ENCODE measurements at places on chromosomes 11 and 22.

- peak; percentile 58 for DNase-seq
Observed at GRCh38 chr22:32050678-32051515, 7.8 kb downstream of the SLC5A1 start.

GRCh38 chr11:117443266-117444186 is 115.9 kb downstream of the CEP164 start:
- DNase-seq, result peak; percentile 92

GRCh38 chr22:48459259-48459658 is 1368.4 kb downstream of the BRD1 start:
- DNase-seq, result no peak

DNA sequence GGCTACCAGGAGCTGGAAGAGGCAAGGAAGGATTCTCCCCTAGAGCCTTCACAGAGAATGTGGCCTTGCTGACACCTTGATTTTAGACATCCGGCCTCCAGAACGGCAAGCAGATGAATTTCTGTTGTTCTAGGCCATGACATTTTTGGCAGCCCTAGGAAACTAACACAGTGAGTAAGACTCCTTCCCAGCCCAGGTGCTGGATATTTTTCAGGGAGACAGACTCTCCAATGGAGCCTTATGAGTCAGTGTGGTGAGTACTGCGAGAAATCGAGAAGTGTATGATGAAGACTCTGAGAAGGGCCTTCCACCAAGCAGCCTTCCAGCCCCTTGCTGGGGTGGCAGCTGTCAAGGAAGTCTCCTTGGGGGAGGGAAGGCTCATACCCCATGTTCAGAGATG is 114.4 kb downstream of the OSBP2 start:
- no peak for DNase-seq

- no peak for DNase-seq
Observed at GRCh38 chr11:111762981-111763643, 3.1 kb downstream of the PPP2R1B start.

DNA sequence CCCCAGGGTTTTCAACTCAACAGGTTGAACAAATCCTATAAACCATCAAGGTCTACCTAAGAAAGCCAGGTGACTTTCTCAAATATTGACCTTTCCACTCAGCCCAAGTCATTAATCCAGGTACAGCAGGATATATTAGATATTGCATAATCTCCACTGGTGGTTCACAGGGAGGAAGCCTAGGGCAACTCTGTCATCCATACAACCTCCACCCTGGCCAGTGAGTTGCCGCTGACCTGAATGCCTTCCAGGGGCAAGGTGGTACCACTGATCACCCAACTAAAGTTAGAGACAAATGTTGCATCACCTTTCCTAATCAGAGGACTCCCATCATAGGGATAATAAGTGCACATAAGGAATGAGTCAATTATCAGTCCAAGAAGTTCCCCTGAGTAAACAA is 22.9 kb downstream of the GUCD1 start:
- DNase-seq, result no peak

- no peak for DNase-seq
Observed at GRCh38 chr11:131817687-131818188, 447.3 kb downstream of the NTM start.

DNA sequence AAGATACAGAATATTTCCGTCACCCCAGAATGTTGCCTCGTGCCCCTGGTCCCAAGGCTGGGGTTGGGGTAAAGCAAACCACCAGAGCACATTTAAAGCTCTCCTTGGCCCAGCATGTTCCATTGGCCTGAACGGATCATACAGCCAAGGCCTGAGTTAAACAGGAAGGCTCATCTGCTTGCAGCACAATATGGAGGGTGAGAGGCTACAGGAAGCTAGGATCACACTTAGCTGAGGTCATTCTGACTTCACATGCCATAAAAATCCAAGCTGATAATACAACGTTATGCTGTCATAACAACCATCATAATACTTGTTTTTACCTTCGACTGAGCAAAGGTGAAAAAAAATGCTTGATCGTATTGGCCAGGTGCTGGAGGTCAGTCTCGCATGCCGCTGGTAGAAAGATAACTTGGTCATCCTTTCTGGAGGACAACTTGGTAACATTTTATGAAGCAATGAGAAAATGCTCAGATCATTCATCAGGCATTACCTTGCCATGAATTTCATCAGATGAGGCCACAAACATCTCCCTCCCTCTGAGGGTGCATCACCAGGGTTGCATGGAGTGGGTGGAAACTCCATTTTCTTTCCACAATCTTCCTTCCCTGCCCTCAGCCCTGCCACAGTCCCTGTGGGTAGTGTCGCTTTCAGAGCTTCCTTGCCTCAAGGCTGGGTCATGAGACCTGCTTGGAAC is 31.9 kb upstream of the RTL6 start:
- DNase-seq, result no peak

Data from iPS-NIHi11 (cell line).